ENCODE measurements at places on chromosomes 7 and 10. TPM values are rescaled to one million over a fixed set of nuclear protein-coding genes. Genes with fewer than 3 reads are reported as not detected.

- DNase-seq: peak; percentile 41
Observed at GRCh38 chr10:94315975-94316464, 46.7 kb downstream of the NOC3L start.

- DNase-seq: no peak
Observed at GRCh38 chr10:77082601-77083252, 554.9 kb downstream of the KCNMA1 start.

DNA sequence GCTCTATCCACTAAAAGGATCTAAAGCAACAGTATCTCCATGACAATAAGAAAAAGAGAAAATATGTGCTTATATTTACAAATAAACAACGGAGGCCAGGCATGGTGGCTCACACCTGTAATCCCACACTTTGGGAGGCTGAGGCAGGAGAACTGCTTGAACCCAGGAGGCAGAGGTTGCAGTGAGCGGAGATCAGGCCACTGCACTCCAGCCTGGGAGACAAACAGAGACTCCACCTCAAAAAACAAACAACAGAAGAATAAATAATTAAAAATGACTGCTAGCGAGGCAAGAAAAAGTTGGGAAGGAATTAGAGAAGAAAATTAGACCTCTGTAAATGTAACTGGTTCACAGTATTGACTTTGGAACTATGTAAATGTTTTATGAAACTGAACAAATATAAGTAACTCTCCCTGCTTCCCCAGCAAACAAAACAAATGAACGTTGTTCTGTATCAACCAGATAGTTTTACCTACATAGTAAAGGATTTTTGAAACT is 17.1 kb downstream of the TRIM24 start:
- no peak for DNase-seq

DNA sequence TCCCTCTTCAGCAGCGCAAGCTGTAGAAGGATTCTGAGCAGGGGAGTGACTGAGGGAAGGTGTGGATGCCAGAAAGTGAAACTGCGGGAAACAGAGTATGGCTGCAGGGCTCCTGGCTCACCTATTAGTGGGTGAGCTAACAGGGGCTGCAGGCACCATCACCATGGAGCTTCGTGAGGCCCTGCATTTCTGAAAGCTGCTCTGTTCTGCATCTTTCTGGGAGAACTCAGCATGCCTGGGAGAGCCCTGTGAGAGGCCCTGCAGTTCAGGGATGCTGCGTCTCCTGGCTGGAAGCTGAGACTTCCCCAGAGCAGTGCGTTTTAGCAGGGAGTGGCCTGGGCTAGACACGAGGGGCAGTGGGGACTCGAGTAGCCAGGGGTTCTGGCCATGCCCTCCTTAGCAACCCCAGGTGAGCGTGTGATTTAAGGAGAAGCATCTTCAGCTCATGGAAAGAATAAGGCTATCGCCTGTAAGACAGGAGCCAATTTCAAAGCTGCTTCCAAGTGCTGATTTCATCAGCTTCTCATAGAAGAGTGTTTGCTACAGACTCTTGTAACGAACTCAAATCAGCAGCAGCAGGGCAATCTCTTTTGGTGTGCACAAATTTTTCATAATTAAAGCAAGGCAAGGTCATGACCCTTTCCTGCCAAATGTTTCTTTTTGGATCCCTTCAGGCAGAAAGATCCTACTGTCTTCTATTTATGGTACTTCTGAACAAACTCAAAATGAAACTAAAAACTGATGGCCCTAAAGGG is 293.6 kb upstream of the ZNF32 start:
- no peak for DNase-seq

Gene ZNF485
- 5.2 TPM for total RNA-seq

GRCh38 chr10:124285587-124286527 is 132.9 kb downstream of the OAT start:
- DNase-seq: no peak

DNA sequence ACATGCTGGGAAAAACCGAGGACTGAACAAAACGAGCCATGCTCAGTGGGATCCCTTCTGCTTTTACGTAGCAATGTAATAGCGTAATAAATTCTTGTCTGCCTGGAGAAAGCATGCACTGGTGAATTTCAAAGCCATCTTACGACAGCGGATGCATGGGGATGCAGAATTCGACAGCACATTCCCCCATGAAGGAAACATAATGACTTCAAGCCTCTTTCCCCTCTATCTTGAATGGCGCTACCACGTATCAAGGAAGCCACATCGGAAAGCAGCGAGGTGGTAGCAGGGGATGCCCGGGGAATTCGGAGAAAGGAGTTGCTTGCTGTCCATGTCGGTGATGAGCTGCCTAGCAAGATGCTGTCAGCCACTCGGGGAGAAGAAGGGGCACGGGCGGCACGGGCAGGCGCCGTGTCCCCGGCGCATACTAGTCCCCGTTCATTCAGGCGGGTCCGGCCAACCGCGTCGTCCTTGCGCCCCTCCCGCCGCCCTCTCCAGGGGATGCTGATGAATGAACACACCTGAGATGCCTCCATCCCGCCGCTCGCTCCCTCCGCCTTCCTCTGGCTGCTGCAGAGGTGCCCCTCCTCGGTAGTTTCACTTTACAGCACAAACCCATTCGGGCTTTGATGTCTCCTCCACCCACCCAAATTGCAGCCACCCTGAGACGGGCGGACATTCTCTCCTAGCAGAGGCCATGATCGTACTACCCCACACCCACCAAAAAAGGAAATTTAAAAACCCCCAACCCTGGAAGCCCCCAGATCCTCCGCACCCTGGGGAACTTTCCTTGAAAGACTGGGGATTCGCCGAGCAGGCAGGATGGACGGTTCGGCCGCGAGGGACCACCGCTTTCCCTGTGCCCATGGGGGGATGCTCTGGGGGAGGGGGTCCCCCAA is 644 bp downstream of the SORBS1 start:
- DNase-seq: no peak
